SK-N-MC (cell line): ENCODE measurements at places on chromosomes 4 and X.
A peak's percentile ranks its signal among the peaks of the same experiment; 100 is the strongest.

DNA sequence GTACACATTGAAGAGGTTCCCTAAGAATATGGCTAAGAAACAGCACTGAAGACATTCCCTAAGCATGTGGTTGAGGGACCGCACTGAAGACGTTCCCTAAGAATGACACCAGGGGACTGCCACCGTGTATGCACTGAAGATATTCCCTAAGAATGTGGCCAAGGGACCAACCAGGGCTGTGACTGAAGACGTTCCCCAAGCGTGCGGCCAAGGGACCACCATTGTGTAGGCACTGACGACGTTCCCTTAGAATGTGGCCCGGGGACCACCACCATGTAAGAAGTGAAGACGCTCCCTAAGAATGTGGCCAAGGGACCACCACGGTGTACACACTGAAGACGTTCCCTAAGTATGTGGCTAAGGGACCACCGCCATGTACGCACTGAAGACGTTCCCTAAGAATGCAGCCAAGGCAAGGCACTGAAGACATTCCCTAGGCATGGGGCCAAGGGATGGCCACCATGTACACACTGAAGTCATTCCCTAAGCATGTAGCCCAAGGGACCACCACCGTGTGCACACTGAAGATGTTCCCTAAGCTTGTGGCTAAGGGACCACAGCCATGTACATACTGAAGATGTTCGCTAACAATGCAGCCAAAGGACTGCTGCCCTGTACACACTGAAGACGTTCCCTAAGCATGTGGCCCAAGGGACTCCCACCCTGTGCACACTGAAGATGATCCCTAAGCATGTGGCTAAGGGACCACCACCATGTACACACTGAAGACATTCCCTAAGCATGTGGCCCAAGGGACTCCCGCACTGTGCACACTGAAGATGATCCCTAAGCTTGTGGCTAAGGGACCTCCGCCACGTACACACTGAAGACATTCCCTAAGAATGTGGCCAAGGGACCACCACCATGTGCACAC lies 22.0 kb downstream of the DHRSX start:
- no peak for DNase-seq

DNA sequence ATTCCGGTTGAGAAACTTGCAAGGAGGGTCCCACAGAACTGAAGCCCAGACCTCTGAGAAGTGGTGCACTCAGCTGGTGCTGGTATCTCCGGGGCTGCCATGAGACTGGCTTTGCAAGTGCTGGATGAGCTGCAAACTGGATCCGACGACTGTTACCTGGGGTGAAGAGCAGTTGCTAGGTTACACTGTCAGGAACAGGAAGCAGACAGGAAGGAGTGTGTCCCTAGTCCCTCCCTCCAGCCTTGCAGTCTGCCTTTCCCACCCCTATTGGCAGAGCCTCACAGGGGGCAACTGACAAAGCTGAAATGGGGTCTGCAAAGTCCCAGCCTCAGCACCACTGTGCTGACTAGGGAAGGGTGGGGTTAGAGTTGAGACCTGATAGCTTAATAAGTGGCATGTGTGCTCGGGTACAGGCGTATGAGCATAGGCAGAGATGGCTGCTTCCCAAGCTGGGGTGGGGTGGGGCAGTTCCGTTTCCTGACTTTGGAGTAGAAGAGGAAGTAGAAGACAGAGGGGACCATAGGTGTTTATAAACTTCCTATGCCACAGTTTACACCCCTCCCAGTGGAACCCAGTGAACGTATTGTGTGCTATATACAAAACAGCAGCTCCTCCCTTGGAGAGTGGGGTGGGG lies 18.0 kb downstream of the PPEF1 start:
- no peak for DNase-seq

GRCh38 chr4:85722401-85722800 lies 247.5 kb downstream of the ARHGAP24 start:
- no peak for DNase-seq

DNA sequence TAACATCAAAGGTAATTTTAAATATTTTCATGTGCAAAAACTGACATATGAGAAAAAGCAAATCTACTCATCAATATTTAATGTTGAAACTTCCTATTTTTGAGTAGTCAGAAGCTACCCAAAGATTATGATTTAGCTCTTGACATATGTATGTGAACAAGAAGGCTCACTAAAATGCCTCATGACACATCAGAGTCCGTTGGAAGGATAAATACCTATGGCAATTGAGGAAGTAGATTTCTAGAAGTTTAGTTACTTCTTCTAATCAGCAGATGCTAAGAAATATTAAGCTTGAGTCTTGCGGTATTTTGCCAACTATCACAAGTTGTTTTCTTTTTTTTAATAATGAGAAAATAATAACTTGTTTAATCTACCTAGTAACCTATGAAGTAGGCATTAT lies 55.3 kb downstream of the MSL3 start:
- DNase-seq = no peak

- DNase-seq = peak; percentile 18
Measured at GRCh38 chrX:111869639-111870034, 6.3 kb upstream of the TRPC5OS start.

- no peak for DNase-seq
Measured at GRCh38 chr4:85986266-85986665, 373.6 kb downstream of the MAPK10 start.

GRCh38 chrX:150966235-150966634 lies 16.9 kb upstream of the HMGB3 start:
- DNase-seq = no peak

DNA sequence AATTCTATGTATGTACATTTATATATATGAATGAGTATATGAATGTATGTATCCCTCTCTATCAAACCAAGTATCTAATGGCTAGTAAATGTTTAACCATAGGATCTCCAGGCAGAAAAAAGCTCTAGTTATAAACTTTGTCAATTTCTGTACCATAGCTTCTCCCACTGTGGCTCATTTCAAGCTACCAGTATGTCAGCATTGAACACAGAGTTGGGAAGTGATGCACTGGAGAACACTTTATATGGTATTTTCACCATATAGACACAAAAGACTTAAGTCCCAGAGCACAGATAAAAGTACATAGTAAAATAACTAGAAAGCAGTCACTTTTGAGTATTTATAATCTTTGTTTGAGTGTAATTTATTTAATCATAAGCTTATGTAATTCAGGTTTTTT lies 53.9 kb upstream of the ATP8A1 start:
- no peak for DNase-seq

- DNase-seq = no peak
Measured at GRCh38 chr4:32135642-32136041, 1415.5 kb downstream of the PCDH7 start.

GRCh38 chr4:8694651-8695151 lies 102.1 kb downstream of the CPZ start:
- DNase-seq = no peak

DNA sequence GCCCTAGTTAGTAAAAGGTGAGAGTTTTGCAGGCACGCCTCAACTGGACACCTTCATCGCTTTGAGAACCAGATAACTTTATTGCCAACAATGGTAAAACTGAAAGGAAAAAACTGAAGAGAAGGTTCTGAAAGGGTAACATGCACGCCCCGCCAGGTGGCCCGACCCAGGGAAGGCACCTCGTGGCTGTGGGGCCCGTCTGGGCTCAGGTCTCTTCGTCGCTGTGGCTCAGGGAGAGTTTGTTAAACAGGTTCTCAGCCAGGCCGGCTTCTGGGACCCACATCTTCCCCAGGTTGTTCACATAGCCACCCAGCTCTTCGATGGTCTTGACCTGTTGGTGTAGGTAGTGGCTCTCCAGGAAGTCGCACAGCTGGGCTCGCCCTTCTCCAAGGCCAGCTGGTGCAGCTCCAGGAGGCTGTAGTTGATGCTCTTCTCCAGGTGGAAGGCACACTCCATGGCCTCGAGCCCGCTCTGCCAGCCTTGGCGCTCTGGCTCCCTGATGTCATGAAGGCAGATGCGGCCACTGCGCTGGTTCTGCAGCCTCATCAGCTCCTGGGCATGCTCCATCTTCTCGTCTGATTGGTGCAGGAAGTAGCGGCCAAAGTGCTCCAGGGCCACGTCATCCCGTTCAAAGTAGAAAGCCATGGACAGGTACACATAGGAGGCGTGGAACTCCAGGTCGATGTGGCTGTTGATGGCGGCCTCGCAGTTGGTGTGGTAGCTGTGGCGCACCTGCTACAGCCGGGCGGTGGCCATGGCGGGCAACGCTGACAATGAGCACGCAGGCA lies 69.7 kb downstream of the FAM47C start:
- DNase-seq = no peak

- DNase-seq = no peak
Measured at GRCh38 chrX:25006586-25007058, 9.1 kb downstream of the ARX start.

DNA sequence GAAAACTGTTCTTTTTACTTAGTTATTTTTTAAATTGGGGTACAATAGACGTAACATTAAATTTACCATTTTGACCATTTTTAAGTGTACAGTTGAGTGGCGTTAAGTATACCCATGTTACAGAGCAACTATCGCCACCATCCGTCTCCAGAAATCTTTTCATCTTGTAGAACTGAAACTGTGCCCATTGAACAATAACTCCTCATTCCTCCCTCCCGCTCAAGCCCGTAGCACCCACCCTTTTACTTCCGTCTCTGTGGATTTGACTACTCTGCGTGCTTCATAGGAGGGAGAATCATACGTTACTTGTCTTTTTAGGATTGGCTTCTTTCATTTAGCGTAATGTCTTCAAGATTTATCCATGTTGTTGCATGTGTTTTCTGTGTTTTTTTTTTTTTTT lies 55.3 kb downstream of the TMEM131L start:
- DNase-seq = no peak

GRCh38 chr4:83342476-83342875 lies 7.8 kb upstream of the HPSE start:
- DNase-seq = no peak

DNA sequence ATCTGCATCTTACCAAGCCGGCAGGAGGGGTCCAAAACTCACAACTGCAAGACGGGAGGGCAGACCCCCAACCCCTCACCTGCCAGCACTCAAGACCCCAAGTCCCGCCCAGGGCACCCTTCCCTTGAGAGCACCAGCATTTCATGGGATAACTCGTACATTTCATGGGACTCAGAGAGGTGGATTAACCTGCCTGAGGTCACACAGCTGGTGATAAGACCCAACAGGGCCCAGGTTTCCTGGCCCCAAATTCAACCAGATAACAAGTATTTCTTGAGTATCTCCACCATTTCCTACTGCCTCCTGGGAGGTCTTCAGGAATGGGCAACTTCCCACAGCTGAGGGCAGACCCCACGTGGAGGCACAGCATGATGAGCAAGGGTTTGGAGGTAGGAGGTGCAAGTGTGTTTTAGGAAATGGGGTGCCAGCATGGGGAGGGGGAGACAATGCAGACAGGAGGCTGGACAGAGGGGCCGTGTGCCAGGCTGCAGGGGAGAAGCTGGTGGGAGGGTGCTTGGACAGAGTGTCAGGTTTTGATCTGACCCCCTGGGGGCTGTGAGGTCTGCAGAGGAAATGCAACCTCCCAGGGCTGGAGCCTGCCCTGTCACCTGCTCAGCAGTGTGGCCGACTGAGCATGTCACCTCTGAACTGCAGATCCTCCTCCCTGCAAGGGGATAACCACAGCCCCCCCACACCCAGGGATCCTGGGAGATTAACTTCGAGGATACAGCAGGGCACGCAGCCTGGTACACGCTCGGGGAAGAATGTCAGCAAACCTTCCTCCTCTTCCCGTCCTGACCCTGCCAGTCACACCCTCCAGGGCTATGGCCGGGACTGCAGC lies 4.4 kb downstream of the ADRA2C start:
- DNase-seq = no peak

- no peak for DNase-seq
Measured at GRCh38 chrX:51779306-51779705, 36.1 kb downstream of the GSPT2 start.

- no peak for DNase-seq
Measured at GRCh38 chr4:87011340-87012034, 76.7 kb downstream of the AFF1 start.

- no peak for DNase-seq
Measured at GRCh38 chrX:110614596-110614995, 181.0 kb downstream of the CHRDL1 start.

DNA sequence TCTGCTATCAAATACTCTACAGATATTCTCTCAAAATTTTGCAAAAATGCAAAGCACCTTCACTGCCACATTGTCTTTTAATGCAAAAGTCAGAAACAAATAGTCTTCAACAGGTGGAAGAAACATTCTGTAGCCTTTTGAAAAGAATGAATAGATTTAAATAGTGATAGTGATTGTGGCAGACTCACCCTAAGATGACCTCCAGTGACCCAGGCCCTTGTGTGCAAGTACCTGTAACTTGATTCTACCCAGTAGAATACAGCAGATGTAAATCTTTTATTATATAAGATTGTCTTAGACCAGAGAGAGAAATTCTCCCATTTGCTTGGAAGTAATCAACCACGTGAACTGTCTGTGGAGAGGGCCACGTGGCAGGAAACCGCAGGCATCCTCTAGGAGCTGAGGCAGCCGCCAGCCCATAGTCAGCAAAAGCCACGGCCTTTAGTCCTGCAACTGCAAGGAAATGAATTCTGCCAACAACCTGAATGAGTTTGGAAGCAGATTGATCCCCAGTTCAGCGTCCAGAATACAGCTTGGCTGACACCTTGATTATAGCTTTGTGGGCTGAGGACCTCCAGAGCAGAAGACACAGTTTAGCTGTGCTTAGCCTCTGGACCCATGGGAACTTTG lies 272.5 kb downstream of the ARHGAP10 start:
- no peak for DNase-seq

DNA sequence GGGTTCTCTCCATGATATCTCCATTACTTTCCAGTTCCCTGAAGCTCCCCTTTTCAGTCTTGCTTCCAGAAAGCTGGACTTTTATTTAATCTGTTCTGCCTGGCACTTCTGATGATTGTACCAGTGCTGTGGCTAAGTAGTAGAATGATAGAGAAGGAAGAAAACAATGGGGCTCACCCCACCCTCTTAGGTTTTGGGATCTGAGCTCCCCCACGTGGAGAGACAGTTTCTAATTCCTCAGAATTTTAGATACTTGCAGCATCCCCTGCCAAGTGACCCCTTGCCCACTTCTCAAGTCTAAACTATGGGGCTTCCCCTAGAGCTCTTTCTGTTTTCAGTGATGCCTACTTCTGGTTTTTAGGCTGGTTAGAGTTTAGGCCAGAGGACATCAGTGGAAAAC lies 73.9 kb downstream of the GC start:
- DNase-seq = no peak

DNA sequence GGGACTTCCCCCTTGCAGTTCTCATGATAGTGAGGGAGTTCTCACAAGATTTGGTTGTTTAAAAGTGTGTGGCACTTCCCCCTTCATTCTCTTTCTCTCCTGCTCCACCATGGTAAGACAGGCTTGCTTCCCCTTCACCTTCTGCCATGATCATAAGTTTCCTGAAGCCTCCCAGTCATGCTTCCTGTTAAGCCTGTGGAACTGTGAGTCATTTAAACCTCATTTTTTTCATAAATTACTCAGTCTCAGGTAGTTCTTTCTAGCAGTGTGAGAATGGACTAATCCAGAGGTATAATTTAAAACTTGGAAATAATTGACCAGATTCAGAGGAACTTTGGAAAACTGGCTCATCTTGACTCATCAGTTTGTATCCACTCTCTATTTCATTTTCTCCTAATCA lies 129.0 kb downstream of the TMEM47 start:
- DNase-seq = no peak

GRCh38 chrX:9895225-9895912 lies 71.8 kb upstream of the CLDN34 start:
- DNase-seq = no peak
